ENCODE measurements at places on chromosomes 2 and 18.

- peak; percentile 35 for DNase-seq
These were observed 24.6 kb downstream of the FECH start for GRCh38 chr18:57561728-57562423.

GRCh38 chr18:9359796-9360195 is 25.2 kb downstream of the TWSG1 start:
- DNase-seq: no peak

GRCh38 chr2:184906709-184907108 is 308.4 kb downstream of the ZNF804A start:
- no peak for DNase-seq

DNA sequence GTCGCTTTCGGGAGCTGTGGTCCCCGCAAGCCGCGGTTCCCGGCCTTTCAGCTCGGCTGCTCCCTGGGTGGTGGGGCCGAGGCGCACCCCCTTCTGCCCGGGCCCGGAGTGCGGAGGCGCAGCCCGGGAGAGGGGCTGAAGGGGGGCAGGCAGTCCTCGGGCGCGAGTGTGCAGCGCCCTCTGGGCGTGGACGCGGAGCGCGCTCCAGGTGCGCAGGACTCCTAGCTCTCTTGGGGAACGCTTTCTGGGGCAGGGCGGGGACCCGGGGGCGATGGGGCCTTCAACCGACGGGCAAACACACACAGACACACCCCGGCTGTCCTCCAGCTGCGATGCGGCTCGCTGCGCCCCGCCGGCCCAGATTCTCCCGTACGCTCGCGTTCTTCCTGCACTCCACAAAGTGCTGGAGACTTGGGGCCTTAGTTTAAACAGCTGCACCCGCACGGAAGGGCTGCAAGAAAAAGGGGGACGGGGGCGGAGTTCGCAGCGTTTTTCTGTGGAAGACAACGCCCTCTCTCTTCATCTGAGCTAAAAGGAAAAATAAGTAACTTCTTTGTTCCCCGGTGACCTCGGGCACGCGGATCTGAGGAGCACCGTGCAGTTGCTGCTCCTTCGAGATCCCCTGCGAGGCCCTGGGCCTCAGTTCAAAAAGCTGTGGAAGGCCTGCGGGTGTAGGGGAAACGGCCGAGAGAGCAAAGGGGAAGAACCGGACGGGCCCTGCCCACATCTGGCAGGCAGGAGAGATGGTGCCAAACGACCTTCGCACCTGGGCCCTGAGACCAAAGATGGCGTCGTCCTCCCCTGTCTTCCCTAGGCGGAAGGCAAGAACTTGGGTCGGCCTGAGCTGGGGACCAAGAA is 593 bp upstream of the SDC1 start:
- DNase-seq: peak; percentile 88

GRCh38 chr18:44936485-44936884 is 255.8 kb downstream of the SETBP1 start:
- DNase-seq: no peak

GRCh38 chr18:76456018-76456750 is 38.9 kb downstream of the ZNF516 start:
- no peak for DNase-seq

GRCh38 chr2:86000938-86001312 is 104.8 kb downstream of the POLR1A start:
- DNase-seq: no peak

- no peak for DNase-seq
These were observed 186.0 kb downstream of the DIS3L2 start for GRCh38 chr2:232147440-232148077.

DNA sequence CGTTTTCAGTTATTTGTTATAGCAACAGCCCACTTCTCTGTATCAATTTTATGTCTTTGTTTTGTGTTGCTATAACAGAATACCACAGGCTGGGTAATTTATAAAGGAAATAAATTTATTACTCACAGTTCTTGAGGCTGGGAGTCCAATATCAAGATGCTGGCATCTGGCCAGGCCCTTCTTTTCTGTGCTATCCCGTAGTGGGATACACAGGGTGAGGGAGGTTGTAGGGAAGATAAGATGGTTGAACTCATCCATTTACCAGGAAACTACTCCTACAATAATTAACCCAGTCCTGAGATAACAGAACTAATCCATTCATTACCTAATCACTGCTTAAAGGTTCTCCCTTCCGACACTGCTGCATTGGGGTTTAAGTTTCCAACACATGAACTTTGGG is 220.7 kb downstream of the TPGS2 start:
- no peak for DNase-seq

GRCh38 chr2:70141902-70142589 is 48.8 kb downstream of the C2orf42 start:
- DNase-seq: no peak

- no peak for DNase-seq
These were observed 35.0 kb downstream of the BMPR2 start for GRCh38 chr2:202411097-202411496.

All from left lung (tissue), 14 donors.